ENCODE measurements at places on chromosomes 12 and 14. TPM values are rescaled to one million over a fixed set of nuclear protein-coding genes. Genes with fewer than 3 reads are reported as not detected.

- no peak for DNase-seq
Measured at GRCh38 chr14:50792634-50793068, 38.3 kb downstream of the NIN start.

DNA sequence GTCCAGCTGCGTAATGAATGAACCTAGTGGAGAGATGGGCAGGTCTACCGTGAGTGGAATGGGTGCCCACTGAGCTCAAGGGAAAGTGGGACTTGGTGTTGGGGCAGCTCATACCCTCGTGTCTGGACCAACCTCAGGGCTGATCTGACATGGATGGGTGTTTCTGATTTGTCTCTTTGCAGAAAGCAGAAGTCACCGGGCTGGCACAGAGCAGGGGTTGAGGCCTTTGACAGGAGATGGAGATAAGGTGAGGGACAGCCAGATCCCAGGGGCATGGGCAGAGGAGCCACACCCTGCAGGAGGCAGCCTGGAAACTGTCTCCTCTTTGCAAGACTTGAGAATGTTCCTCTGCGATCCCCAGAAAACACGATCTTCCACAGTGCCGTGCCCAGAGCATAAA is 20.9 kb upstream of the PPP1CC start:
- no peak for DNase-seq

DNA sequence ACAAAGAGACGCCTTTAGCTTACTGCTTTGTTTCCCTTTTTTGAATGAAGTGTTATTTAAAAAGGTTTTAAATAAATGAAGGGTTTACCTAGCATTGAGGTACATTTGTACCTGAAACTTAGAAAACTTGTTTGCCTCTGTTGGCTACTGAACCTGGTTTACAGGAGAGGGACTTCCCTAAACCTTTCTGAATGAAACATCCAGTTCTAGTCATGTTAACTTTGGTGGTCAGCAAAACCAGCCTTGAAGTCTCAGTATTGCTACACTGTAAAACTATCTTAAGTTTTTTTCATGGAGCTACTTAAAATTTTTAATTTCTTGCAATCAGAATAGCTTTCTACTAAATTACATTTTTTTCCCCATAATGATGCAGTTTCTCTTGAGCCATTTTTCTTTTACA is 38.2 kb downstream of the RASSF8 start:
- no peak for DNase-seq

- no peak for DNase-seq
Measured at GRCh38 chr12:93279565-93280412, 97.9 kb upstream of the NUDT4 start.

DNA sequence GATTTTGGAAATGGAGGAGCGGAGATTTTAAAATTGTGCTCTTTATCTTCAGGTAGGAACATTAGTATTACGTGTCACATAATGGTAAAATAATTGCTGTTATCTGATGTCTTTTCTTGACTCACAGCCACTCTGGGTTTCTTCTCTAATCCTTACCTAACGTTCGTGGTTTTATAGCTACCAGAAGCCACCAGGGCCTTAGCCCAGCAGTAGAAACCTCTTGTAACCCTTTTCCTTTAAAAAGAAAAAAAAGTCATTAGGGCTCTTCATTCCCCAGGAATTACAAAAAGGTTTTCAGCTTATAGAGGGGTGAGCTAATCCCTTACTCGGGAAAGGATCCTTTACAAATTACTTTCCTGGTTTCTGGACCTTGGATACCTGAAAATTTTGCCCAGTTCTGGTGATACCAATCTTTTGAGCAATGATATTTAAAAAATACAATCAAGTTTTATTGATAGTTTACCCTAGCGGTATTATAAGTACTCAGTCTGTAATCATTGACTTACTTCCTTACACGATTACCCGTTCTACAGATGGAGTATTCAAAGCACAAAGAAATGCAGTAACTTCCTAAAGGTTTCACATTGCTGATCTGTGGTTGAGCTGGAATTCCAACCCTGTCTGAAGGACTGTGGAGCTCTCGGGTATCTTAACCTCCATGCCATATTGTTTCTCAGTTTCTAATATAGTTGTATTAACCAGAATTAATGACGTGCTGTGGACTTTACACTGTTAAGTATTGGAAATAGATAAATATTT is 1.6 kb downstream of the GABARAPL1 start:
- no peak for DNase-seq

Gene VWF
- not detected for polyA plus RNA-seq

DNA sequence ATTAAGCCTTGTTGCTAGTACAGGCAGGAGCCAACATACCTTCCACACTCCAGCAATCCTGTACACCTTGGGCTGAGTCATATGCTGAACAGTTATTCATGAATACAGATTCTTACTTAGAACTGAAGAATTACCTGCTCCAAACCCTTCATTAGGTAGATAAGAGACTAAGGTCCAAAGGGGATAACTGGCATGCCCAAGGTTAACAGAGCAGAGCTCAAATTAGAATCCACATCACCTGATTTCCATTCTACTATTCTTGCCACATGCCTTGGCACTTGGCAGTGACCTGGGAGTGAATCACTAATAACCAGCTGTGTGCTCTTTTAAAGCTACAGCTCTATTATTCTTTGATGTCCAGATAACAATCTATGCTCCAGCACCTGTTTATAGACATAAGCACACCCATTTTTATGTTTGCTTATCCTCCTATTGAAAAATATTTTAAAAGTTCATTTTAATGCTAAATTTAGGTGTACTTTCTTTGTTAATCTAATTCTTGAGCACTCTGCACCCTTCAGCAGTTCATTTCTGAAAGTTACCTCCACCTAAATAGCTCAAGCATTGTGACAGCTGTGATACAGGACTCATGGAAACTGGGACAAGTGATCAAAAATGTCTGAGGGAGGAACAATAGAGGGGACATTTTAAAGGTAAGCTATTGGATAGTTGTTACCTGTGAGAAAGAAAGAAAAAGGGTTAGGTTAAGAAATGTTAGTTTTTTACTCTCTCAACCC is 19.4 kb downstream of the LPCAT3 start:
- no peak for DNase-seq

- DNase-seq: no peak
Measured at GRCh38 chr12:16027002-16027401, 115.9 kb downstream of the DERA start.

DNA sequence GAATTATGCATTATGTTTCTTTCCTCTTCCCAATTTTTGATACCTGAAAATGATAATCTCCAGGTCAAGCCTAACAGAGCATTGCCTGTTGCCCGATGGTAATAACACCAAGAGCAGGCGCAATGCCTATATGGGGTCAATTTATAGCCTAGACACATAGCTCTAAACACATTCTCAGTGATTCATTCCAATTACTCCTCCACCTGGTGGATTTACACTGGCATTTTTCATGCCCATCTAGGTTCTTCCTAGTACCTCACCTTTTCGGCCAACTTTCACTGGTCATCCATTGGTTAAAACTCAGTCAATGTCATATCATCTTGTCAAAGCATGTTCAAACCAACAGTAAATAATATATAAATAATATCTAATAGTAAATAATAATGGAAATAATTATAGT is 53.1 kb downstream of the EIF2S3B start:
- no peak for DNase-seq

Gene ADGRD1
- polyA plus RNA-seq: not detected

Gene LBHD2
- not detected for polyA plus RNA-seq
